ENCODE measurements at places on chromosomes 1 and 21.

DNA sequence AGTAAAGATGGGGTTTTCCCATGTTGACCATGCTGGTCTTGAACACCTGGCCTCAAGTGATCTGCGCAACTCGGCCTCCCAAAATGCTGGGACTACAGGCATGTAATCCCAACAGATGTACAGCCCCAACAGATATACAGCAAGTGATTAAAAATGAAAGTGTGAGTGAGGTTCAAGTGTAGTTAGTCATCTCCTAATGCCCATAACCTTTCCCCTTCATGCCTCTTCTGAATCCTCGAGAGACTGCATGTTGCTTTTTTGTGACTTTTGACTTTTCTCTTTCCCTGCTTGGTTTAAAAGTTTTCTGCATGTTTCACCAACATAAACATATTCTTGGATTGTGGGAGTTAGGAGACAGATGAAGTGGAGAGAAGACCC is 31.2 kb downstream of the KCNK2 start:
- DNase-seq, result no peak

- no peak for DNase-seq
Measured at GRCh38 chr1:31679091-31679490, 24.7 kb downstream of the COL16A1 start.

GRCh38 chr1:53575955-53576320 is 116.7 kb downstream of the DMRTB1 start:
- no peak for DNase-seq

DNA sequence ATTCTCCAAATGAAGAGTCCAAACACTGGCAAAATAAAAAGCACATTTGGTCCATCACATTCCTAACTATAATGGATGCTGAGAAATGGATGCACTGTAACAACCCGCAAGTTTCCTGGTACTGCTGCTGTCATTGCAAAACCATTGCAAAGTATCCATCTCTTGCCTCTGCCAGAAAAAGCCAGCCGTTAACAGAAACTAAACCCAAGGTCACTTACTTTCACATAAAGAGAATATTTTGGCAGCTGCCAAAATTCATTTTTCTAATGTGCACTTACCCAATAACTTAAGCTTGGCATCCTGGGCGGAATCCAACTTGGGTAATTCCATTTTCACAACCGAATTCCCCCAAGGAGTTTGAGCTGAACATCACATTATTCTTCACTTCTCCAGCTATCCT is 77.0 kb upstream of the LRRC8D start:
- peak; percentile 55 for DNase-seq

DNA sequence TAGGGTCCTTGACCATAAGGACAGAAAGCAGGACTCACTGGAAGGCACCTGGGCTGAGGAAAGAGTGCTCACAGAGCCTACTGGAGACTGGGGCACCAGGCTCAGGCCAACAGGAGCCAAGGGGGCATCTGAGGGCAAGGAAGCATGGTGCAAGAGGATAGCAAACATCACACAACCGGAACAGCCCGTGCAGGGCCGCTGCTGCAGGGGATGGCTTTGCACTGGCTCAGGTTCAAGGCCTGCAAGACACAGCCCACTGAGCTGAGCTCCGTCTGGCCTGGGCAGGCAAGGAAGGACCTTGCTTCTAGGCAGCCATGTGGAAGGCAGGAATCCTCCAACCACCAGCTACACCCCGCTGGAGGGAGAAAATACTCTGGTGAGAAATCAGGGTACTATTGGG is 59.8 kb upstream of the KIF26B start:
- no peak for DNase-seq

- DNase-seq, result no peak
Measured at GRCh38 chr1:56961426-56961825, 4.4 kb downstream of the C8B start.

- no peak for DNase-seq
Measured at GRCh38 chr21:45582128-45582527, 39.9 kb upstream of the SLC19A1 start.

- no peak for DNase-seq
Measured at GRCh38 chr1:234201600-234201999, 171.7 kb upstream of the COA6 start.

DNA sequence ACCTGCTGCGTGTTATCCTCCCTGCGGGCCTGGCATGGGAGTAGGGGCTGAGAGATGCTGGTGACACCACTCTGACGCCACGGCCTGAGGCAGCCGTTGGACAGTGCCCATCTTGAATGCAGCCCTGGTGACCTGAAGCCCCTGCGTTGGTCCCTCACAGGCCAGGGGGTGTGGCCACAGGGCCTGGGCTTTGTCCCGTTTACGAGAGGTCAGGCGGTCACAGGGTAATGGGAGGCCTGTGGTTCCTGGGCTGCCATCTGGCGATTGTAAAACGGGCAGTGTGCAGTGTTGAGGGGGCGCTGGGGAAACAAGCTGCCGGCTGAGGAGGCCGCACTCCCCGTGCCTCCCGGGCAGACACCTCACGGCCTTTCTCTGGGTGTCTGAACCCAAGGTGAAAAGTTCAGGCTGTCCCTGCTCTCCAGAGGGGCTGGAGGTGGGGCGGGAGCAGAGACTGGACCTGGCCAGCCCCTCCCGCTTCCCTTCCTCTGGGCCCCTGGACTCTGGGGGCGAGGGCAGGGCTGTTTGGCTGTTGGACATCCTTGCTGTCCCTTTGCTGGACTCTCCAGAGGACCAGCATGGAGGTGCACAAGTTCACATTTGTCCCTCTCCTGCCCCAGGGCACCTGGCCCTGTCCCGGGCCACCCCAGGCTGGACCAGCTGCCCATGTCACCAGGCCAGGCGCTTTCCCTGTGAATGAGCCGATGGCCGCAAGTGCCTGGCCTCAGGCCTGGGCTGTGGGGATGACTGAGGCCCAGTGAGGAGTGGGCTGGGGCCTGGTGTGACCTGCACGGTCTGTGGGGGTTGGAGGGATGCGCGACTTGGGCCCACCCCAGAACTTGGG is 42.4 kb downstream of the SKI start:
- DNase-seq, result no peak

DNA sequence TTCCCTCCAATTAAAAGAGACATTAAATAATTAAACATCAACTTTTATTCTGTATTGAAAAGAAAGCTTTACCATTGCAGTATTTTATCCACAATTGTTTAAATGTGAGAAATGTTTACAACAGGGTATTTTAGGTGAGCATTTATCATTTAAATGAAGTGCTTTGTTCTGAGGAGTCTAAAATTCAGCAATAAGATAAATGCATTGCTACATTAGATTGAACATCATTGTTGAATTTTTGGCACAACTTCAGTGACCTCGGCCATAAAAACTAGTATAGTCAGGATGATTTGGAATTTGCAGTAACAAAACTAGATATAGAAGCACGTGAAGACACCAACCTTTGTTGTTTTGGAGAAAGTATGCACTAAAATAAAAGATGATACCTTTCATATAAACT is 692.9 kb downstream of the USP25 start:
- no peak for DNase-seq

- peak; percentile 29 for DNase-seq
Measured at GRCh38 chr1:59879574-59879973, 47.0 kb downstream of the CYP2J2 start.

DNA sequence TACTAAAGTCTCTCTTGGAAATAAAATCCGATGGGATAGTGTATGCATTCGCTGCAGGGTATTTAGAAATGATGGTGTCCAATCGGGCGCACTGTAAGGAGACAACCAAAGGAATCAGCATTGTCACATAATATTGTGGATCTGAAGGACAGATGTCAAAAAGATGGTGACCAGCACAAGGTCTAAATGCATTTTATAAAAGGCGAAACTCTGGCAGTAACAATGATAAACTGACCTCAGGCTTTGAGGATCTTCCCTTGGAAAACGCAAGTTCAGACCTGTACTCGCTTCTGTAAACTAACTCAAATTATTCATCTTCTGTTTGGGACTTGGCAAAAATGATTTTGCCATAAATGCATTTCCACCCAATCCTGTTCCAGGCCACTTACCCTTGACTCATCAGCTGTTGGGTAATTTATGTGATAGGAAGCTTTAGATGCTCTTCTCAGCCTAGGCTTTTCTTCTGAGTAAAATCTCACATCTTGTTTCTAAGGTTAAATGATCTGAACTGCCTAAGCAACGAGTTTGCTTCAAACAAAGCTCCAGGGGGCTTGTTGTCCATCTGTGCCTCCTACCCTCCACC is 33.8 kb downstream of the STPG1 start:
- no peak for DNase-seq
